ENCODE measurements at places on chromosomes 3 and 15.

- no peak for DNase-seq
Measured at GRCh38 chr15:88982946-88983342, 69.8 kb upstream of the MFGE8 start.

GRCh38 chr15:57017024-57017423, 98.6 kb downstream of the TCF12 start:
- DNase-seq, result no peak

DNA sequence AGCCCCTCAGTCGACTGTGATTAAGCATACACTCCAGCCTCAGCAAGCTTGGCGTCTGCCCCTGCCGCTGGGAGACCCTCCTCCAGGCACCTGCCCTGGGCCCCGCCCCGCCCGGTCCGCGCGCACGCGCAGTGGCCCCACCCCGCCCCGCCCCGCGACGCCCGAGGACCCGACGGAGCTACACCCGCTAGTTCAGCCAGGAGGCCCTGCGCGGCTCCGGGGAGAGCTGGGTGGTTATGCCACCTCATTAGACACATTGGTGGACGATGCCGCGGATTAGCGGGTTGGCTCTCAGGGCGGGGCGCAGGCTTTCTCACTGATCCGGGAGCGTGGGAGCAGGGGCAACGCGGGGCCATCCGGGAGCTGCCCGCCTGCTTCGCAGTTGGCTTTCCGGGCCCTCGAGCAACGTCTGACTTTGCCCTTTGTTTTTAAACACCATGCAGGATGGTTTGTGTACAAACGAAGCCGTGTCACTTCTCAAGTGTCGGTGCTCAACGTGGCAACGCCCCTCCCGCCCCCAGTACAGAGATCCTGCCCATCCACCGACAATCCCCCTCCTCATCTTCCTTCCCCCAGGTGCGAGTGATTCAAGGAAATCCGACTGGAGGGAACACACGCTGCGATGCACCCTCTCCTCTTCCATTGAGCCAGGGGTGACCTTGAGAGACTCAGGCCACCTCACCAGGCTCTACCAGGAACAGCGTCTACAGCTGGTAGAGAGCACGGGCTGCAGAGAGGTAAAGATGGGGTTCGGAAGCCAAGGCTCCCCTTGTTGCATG, 109.3 kb downstream of the SHQ1 start:
- DNase-seq, result peak; percentile 24

- DNase-seq, result no peak
Measured at GRCh38 chr3:147903026-147903425, 493.9 kb downstream of the ZIC1 start.

GRCh38 chr3:16715281-16715680, 110.1 kb upstream of the DAZL start:
- DNase-seq, result no peak

All from bronchial epithelial cell (primary cell).